ENCODE measurements at places on chromosomes 6 and 20.

- DNase-seq = no peak
Observed at GRCh38 chr6:109521080-109521479, 38.1 kb upstream of the ZBTB24 start.

DNA sequence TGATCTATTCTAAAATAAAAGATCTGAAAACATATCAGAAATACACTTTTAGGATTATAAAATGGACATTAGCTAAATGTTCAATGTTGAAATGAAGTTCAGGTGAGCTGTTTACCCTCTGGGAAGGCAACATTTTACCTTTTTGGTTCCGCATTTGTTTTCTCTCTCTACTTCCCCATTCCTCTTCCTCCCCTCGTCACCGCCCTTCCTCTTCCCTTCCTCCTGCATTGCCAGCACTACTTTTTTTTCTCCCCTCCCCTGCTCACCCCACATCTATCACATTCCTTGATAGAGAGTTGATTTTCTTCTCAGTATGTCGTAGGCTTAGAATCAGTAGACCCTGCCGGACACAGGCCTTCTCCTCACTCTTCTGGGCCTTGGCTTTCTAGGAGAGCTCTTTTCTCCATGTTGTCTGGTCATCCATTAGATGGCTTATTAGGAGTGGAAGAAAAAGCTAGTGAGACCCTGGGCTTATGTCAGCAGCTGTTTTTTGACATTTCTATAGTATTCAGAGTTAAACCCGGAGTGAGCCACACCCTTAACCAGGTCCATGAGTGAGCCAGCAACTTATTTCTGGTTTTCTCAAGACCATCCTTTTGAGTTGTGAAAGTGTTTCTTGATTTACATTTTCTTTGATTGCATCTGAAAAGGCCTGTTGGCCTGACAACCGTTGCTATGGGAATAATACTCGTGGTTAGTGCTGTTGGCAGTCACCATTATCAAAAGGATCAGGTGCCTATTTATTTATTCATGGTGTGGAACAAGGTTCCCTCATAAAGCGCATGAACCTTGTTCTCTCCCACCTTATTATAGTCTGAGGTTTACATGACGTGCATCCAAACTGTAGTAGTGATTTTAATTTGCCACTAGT, 90.9 kb downstream of the DTD1 start:
- DNase-seq = no peak

DNA sequence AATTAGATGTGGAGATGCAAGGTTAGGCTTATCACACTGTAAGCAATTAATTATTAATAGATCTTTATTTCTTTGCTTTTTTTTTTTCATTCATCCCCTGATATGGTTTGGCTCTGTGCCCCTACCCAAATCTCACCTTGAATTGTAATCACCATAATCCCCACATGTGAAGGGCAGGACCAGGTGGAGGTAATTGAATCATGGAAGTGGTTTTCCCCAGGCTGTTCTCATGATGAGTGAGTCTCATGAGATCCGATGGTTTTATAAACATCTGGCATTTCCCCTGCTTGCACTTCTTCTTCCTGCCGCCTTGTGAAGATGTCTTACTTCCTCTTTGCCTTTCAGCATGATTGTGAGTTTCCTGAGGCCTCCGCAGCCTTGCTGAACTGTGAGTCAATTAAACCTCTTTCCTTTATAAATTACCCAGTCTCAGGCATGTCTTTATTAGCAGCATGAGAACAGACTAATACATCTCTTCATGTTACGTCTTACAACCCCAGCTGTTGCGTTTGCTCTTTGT, 333.8 kb downstream of the CDH26 start:
- no peak for DNase-seq

DNA sequence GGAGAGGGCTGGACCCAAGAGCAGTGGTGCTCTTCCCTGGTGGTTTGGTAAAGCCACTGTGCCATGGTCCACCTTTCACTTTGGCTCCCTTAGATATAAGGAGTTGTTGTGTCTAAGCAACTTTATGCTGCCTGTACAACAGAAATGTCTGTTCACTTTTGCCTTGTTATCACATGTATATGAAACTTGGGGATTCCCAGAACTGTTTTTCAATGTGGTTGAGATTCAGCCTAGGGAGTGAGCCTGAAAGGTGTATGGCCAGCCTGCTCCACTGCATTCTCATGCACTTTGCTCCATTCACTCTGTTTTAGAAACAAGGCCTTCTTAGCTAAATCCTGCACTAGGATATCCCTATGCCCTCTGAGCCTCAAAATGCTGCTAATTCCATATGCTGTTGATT, 234.5 kb upstream of the THEMIS start:
- no peak for DNase-seq

DNA sequence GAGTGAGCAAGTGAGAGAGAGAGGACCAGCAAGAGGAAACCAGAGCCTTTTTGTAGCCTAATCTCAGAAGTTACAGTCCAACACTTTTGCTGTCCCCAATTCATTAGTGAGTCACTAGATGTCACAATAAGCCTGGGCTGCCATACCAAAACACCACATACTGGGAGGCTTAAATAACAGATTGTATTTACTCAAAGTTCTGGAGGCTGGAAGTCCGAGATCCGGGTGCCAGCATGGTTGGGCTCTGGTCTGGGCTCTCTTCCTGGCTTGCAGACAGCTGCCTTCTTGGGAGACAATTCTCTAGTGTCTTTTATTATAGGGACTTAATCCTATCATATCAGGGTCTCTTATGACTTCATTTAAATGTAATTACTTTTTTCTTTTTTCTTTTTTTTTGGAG, 50.7 kb upstream of the FERMT1 start:
- no peak for DNase-seq

GRCh38 chr6:24472181-24472580, 17.2 kb downstream of the GPLD1 start:
- no peak for DNase-seq

DNA sequence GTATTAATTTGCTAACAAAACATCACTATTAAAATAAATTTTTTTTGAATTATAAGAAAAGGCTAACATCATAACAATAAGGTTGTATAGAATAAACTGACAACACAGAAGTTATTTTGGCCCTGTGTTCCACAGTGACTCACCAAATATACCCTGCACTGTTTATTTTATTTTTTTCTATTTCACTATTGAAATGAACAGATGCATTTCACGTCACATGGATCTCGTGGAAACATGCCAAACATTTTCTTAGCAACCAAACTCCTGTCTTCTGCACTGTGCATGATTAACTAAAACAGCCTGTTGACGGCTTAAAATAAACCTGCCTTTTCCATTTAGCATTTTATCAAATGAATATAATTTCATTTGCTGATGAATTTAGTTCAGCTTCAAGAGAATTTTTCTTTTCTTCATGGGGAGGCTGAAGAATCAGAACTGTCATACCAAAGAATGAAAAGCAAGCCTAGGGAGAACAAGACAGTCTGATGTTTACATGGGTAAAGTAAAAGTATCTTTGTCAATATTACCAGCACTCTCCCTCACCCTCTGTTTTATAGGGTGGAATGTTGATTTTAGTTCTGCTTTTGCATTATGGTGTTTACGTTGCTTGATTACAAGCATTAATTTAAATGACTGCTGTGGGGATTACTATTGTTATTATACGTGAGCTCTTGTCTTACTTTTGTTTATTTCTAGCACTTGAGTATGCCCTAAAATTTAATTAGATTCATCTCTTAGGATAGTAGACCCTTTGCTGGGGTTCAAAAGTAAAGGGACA, 115.3 kb downstream of the LCA5 start:
- no peak for DNase-seq

DNA sequence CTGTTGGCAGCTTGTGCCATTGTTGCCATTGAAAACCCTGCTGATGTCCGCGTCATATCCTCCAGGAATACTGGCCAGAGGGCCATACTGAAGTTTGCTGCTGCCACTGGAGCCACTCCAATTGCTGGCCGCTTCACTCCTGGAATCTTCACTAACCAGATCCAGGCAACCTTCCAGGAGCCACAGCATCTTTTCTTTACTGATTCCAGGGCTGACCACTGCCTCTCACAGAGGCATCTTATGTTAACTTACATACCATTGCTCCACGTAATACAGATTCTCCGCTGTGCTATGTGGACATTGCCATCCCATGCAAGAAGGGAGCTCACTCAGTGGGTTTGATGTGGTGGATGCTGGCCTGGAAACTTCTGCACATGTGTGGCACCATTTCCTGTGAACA, 221.8 kb upstream of the FAM83B start:
- DNase-seq = no peak

GRCh38 chr6:37168811-37169495, 999 bp upstream of the PIM1 start:
- peak; percentile 67 for DNase-seq

DNA sequence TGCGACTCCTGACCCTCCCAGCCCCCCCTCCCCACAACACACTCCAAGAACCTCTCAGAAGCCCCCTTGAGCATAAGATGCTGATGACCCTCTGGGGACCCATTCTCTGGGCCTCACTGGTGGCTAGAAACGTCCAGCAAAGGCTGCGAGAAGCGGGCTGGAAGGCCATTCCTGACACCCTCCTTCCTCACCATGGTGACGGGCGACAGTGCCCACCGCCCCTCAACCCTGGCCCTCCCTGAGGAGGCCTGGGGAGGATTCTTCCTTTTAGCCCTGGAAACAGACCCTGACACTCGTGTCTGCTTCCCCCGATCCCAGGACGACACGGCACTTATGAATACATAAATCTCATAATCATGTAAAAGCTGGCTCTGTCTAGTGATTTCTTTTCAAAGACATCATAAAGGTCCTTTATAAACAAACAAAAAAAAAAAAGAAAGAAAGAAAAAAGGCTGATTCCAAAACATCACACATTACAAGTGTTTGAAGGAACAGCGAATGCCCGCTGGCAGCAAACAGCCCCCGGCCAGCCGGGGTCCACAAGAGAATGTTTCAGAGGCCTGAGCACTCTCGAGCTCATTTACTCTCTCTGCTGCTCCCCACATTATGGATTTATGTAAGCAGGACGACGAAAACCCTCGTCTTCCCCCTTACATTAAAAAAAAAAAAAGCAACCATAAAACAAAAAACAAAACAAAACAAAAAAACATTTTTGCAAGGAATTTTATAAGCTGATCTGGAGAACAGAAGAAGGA, 40.7 kb downstream of the PREX1 start:
- DNase-seq = no peak

DNA sequence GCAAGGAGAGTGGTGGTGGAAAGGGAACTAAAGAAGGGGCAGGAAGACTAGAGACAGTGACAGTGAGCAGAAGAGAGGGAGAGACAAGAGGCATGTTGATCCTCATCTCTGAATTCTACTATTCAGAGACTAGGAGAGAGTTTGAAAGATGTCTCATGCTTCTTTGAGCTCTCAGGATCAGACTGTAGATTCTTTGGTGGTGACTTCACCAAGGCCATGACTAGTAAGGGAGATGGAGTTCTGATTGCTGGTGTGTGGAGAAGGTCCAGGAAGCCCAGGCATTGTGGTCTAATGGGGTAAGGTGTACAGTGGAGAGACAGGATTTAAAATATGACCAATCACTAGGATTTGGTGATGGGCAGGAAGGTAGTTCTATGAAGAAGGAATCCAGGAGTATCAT, 713 bp downstream of the WFDC9 start:
- DNase-seq = no peak

- DNase-seq = peak; percentile 46
Observed at GRCh38 chr20:8073024-8073832, 53.7 kb upstream of the TMX4 start.

DNA sequence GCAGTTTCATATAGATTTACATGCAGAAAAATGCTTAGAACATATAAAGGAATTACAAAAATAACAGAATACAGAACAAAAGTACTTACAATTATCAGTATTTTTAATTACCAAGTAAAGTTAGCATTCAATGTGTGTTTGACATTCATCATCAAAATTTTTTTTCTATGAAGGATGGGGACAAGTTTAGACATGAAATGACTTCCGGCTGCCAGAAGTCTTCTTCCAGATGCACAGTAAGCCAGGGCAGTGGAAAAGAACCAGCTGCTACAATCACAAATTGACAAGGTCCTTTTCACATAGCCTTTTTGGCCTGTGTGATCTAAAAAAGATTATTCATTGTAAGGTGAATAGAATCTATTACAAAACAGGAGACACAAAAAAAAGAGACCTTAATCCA, 73.8 kb downstream of the HUS1B start:
- DNase-seq = no peak

DNA sequence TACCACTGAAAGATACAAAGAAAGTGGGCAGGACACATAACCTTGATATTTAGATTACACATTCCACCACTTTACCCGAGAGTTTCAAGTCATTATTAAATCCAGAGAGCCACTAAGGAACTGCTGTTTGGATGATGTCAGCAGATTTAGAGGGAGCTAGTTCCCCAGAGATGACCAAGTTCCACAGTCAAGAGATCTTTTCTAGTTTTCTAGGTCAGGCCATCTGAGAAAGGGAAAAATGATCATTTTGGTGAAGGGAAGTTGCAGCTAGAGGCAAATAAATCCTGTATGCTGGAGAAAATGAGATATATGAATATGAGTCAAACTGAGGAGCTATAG, 147.8 kb downstream of the HS3ST5 start:
- DNase-seq = no peak

DNA sequence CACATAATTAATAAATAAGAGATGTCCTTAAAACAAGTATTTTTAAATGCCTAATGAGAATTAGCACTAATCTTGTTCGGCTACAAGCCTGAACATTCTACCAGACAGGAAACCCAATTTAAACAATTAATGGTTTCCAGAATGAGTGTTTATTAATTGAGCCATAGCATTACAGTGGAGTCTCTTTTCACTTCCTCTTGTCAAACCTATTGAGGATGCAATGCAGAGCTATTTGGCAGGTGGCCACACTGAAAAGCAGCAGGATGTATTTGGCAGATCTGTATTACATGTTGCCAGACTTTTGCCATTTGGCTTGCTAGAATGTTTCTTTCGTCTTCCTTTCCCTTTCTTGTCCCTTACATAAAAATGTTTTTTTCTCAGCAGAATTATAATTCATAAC, 475.2 kb upstream of the MARCKS start:
- DNase-seq = no peak

DNA sequence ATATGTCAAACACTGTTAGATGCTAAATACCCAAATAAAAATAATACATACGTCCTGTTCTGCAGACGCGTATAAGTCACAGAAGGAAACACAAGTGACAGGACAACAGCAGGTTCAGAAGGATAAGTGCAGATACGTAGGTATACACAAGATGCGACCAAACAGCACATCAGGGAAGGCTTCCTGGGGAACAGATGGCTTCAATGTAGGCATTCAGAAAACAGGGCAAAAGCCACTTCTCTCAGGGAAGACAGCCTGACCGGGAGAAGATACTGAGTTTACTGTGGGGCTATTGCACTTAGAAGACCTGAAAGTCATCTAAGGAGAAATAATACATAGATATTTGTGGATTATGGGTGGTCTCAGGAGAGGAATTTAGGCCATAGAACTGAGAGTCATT, 1.9 kb downstream of the HLA-DPA1 start:
- DNase-seq = no peak
